ENCODE measurements at places on chromosomes 16 and 17. TPM values are rescaled to one million over a fixed set of nuclear protein-coding genes. Genes with fewer than 3 reads are reported as not detected.

DNA sequence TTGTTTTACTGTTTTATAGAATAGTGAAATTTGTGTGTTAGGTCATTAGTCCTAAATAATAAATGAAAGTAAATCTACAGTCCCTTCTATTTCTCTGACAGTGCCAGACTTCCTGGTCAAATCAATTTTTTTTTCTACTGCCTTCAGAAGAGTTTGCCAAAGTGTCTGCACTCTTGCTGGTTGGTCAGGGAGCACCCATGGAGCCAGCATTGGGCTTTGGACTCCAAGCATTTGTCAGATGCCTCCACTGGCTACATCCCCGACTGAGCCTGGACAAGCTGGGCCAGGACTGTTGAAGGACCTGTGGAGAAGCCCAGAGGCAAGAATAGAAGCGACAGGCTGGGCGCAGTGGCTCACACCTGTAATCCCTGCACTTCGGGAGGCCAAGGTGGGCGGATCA is 53.7 kb downstream of the ELAC2 start:
- DNase-seq, result no peak

DNA sequence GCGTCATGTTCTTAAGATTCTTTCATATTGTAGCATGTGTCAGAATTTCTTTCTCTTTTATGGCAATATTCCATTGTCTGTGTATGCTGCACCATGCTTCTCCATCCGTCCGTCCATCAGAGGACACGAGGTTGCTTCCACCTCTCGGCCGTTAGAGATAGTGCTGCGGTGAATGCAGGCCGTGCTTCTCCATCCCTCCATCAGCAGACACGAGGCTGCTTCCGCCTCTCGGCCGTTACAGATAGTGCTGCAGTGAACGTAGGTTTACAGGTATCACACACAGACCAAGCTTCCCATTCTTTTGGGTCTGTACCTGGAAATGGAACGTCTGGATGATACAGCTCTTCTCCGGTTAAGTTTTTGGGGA is 113.5 kb downstream of the CMIP start:
- DNase-seq, result no peak

DNA sequence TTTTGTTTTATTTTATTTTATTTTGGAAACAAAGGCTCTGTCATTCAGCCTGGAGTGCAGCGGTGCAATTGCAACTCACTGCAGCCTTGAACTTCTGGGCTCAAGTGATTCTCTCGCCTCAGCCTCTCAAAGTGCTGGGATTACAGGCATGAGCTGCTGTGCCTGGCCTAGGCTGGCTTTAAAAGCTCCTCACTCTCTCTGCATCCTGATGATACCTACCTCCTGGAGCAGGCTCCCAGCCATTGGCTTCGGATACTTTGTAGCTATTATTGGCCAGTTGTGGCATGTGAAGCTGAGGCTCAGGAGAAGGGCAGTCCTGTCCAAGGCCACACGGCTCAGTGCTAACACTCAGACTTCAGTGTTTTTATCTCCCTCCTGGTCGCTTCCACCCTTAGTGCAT is 158.0 kb downstream of the SEC14L1 start:
- no peak for DNase-seq

GRCh38 chr17:53948323-53948722 is 125.6 kb downstream of the KIF2B start:
- no peak for DNase-seq

DNA sequence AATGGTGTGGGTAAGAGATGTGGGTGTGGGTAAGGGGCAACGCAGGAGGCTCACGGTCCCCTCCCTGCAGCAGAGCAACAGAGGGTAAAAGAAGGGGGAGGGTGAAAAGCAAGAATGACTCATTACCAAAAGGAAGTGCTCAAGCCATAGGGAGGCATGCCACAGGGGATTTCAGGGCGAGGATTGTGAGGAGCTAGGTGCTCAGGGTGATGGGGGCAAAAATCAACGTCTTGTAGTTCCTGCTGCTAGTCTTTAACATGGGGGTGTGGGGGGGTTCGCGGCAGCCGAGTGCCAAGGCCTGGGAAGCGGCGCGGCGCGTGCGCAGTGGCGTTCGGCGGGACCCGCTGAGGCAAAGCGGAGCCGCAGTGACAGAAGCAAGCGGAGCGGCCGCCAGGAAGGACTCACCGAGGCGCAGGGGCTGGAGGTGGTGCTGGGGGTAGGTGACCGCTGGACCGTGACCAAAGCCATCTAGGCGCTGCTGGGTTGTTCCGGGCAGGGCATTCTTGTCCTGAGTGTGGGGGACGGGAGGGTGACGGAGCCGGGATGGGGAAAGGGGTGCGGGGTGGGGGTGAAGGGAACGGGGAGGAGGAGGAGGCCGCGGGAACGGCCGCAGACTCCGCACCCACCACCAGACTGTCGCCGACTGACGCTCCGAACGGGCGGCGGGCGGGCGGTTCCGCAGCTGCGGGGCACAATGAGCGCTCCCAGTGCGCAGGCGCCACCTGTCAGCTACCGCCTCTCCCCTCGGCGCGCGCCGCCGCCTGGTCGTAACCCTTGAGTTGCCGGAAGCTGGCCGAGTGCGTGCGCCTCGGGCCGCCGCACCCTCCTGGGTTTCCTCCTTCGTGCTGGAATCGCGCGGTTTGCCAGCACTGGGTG is at the start of gene SSH2:
Gene SSH2 (minus strand): TSS at position 696 of the 876 bp plus-strand sequence. CDS start 228 bp downstream, at position 468.
- DNase-seq, result peak; percentile 83

GRCh38 chr16:77951788-77952187 is 70.6 kb upstream of the CLEC3A start:
- no peak for DNase-seq

- no peak for DNase-seq
Measured at GRCh38 chr17:36468903-36469635, 17.4 kb upstream of the ZNHIT3 start.

DNA sequence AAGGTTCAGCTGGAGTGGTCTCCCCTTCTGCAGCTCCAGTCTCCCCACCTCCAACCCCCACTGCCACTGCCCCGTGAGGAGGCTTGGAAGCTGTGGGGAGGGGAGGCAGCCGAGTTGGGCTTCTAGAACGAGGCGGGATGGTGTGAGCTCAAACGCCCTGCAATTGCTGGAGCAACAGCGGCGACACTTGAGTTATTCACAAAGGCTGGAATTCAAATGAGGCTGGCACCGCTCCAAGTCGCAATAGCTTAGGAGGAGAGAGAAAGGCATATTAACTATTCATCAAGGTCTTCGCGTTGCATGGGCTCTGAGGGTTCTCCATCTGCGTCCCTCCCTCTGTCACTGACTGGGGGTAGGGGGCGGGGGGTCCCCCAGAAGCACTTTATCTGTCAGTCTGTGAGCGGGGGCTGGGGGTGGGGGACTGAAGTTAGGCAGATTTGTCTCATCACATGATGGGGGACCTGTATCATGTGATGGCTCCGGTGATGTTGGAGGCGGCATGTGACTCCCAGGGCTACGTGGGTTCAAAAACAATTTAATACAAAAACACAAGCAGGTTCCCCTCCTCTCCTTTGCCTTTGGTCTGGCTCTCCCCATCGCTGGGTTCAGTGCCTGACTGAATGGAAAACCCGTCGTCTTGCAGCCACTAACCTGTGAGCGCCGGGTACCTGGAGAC is 70.5 kb downstream of the RBBP6 start:
- DNase-seq, result peak; percentile 66

DNA sequence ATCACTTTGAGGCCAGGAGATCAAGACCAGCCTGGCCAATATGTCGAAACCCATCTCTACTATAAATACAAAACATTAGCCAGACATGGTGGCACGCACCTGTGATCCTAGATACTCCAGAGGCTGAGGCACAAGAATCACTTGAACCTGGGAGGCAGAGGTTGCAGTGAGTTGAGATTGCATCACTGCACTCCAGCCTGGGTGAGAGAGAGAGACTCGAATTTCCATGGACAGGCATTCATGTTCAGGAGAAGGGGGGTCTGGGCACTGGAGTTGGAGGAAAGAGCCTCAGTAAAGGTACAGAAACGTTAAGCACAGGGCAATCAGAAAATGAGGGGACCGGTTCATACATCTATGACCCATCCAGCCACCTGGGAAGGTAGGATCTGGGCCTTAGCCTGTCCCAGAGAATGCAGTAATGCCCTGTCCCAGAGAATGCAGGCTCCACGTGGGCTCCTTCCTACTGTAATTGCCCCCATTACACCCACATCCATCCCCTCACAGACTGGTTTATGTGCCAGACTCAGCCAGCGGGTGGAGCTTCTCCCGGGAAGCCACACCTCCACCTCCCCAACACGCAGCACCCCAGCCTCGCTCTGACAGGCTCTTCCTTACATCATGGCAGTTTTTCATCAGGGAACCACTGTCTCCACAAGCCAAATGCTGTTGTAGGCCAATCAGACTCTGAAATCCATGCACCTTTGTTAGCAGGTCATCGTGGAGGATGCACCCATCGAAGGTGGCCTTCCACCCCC is 21.6 kb upstream of the ARL4D start:
- no peak for DNase-seq

- DNase-seq, result no peak
Measured at GRCh38 chr17:68600931-68601564, at the start of gene FAM20A. Gene FAM20A (minus strand): TSS chr17:68601367. CDS start chr17:68600666, 701 bp downstream.

- no peak for DNase-seq
Measured at GRCh38 chr17:27456681-27457359, 572 bp downstream of the KSR1 start.

GRCh38 chr17:57313097-57313835 is 56.9 kb downstream of the MSI2 start:
- no peak for DNase-seq

- peak; percentile 42 for DNase-seq
Measured at GRCh38 chr16:22372882-22373661, 1.3 kb downstream of the CDR2 start.

- DNase-seq, result peak; percentile 84
Measured at GRCh38 chr17:40038882-40039513, 15.2 kb downstream of the MED24 start.

DNA sequence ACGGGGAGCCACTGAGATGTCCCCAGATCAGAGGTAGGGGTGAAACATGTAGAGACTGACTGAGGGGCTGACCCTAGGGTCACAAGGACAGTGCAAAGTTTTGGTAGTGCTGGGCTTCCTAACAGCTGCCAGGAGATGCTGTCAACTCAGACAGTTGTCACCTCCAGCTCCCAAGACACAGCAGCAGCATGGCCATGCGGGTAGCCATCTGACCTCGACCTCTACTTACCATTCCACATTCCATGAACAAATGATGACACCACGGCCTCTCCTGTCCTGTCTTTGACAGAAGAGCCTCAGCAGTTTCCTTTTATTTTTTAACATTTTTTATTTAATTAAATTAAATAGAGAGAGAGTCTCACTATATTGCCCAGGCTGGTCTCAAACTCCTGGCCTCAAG is 65.3 kb upstream of the NFAT5 start:
- DNase-seq, result no peak

GRCh38 chr17:28193241-28193640 is 125.8 kb upstream of the TMEM97 start:
- DNase-seq, result no peak

- DNase-seq, result no peak
Measured at GRCh38 chr17:47840001-47840741, 902 bp downstream of the SCRN2 start.

DNA sequence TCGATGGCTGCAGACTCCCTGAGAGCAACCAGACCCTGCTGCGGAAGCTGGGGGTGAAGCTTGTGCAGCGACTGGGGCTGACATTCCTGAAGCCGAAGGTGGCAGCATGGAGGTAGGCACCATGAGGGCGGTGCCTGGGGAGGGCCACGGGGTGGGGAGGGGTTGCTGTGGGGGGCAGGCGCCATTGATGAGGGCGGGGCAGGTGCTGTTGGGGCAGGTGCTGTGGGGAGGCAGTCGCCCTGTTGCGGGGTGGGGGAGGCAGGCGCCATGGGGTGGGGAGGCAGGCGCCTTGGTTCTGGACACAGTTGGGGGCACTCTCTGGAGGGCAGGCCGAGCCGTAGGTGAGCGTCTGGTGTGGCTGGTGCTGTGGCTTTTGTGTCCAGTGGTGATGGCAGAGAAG is 38.9 kb downstream of the ZNF750 start:
- no peak for DNase-seq

The TAX1BP3 gene
- 359 TPM for polyA plus RNA-seq

The KCNJ2 gene
- polyA plus RNA-seq, result 8.3 TPM

The RAB37 gene
- polyA plus RNA-seq, result 0.10 TPM

The FNDC8 gene
- polyA plus RNA-seq, result not detected

The CNOT1 gene
- 142 TPM for polyA plus RNA-seq

The PYDC1 gene
- polyA plus RNA-seq, result not detected

The SLC47A1 gene
- 8.0 TPM for polyA plus RNA-seq

The ABCA8 gene
- 0.99 TPM for polyA plus RNA-seq

The DCAKD gene
- 36.5 TPM for polyA plus RNA-seq

The PABPN1L gene
- polyA plus RNA-seq, result not detected

The GP1BA gene
- polyA plus RNA-seq, result not detected

The MRPS23 gene
- polyA plus RNA-seq, result 39.9 TPM

The PLD2 gene
- polyA plus RNA-seq, result 53.6 TPM

Data from endothelial cell of umbilical vein (primary cell).